ENCODE measurements at places on chromosomes 2 and 18.
A peak's percentile ranks its signal among the peaks of the same experiment; 100 is the strongest.

DNA sequence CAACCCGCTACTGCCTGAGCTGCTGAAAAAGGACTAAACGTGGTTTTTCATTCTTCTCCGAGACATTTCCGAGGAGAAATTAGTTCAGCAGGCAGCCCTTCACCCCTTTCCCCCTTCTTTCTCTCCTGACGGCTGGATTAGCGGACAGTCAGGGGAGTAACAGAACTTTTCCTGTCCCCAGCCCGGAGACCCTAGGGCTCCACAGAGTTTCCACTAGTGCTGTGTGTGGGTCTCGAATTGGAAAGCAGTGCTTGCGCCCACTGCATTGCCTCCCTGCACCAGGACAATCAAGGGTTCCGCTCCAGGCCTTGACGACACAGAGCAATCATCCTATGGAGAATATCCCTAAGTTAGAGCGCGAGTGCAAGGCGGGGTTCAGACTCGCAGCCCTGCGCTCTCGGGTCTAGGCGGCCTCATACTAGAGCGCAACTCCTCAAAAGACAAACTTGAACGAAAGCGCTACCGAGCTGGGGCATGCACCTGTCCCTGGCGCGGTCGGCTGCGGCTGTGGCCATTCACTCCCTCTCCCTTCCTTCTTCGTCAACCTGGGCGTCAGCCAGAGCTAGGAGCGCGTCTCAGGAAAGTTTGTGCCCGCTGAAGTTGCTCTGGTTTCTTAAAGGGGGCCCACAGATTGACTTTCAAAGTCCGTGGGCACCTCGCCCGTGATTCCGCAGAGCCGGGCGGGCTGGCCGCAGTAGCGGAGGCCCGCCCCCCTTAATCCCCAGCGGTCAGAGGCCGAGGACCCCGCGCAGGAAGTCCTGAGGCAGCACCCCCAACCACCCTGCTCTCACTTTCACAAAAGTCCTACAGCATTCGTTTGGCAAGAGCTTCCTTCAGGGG, 801 bp downstream of the OSR1 start:
- no peak for DNase-seq

DNA sequence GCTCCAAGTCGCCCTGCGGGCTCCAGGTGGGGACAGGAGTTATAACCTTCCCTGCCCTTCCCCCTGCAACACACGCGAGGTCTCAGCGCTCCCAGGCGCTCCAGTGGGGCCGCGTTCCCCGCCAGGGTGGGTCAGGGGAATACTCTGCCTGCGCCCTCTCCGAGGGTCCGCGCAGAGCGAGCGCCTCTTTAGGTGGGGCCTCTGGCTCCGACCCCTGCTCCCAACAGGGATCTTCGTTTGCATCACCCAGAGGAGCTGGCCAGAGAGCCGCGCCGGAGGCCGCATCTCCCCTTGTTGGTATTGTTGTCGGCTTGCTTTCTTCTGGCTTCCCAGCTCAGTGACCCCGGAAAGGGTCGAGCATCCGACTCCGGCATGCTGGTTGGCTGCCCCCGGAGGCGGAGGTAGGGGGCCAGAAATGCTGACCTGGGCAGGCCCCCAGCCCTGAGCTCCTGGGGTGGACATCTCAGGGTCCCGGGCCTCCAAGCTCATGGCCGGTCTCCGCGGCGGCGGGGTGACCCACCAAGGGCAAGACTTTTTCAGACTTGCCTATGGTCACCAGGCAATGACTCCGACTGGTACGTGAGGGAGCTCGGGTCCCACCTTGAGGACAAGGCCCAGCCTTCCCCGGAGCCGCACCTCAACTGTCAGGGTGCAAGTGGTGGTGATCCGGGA, 11.2 kb upstream of the EN1 start:
- DNase-seq = no peak

DNA sequence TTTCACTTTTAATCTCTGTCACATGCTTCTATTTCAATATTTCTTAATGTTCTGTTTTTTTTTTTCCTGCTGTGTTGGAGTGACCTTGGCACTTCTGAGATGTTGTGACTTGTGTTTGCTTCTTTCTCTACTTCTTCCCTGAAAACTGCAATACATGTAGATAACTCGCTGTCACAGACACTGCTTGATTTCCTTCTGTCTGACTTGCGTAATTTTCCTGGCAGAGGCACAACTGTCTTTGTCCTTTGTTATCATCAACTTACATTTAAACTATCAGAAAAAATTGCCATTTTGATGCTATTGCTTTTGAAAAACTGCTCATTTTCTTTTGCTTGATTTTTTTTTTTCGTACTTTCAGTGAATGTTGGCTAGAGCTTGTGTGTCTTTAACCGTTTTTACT, 69.0 kb downstream of the BABAM2 start:
- DNase-seq = no peak

GRCh38 chr2:20008703-20009102, 3.8 kb downstream of the MATN3 start:
- DNase-seq = peak; percentile 36

DNA sequence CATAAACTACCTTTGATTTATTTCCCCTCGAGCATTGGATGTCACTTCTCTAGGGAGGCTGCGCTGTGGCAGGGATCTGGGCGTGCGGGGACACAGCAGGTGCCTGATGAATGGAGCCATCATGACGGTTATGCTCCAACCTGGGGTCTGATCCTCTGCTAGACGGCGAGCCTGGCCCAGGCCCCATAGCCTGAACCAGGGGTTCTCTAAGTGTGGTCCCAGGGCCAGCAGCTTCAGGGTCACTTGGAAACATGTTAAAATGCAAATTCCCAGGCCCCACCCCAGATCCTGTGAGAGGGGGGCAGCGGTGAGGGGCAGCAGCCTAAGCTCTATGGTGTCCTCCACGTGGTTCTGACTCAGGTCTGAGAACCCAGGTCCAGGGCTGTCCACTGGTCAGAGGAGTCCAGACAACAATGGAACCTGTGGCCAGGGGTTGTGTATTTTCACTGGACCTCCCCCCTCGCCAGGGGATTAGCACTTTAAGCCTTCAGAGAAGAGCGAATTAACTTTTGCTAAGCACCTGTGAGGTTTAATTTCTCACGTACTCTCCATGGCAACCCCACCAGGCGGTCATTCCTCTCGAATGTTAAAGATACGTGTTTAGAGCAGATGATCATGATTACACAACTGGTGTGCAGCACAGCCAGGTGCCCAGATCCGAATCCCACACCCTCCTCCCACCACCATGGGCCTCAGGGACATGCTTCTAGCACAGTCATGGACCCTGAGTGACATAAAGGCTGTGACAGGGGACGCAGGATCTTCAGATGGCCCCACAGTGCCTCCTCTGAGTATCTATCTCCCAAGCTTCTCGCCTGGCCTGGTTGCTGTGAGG, 1.6 kb upstream of the ARHGEF4 start:
- no peak for DNase-seq

DNA sequence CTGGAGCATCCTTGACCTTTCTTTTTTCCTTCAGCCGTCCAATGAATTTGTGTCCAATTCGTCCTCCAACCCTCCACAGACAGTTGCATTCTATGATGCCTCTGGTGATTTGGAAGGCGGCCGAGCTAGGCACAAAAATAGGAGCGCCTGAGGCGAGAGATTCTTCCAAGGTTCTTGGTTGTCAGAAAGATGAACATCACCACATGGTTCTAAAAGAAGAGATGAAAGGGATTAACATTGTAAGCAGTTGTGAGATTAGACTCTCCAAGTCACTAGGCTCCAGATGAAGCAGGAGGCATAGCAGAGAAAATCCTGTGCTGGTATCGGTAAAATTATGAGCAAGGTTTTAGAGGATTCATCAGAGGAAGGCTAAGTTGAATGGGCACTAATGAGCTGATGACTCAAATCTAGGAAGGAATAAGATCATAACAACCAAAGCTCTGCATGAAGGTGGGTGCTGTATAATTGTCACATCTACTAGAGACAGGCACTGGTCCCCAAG, 75.4 kb upstream of the MAP4K3 start:
- no peak for DNase-seq

GRCh38 chr18:59231877-59232276, 11.9 kb downstream of the GRP start:
- DNase-seq = no peak

- no peak for DNase-seq
These were observed 49.4 kb downstream of the PID1 start for GRCh38 chr2:229221641-229222040.

- no peak for DNase-seq
These were observed 1142.3 kb upstream of the FANCL start for GRCh38 chr2:59383473-59383872.

GRCh38 chr18:9765501-9765900, 57.4 kb downstream of the RAB31 start:
- no peak for DNase-seq

DNA sequence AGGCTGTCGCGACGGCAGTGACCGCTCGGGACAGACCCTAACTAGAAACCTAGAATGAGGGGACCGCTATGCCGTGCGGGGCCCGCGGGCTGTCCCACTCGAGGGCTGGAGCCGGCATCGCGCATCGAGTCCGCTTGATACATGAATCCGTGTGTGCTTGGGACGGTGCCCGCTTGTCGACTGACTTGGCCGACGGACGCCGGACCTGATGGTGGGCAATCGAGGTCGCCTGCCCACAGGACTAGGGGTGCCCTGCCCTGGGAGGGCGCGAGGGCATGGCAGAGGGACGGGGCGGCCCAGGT, 749 bp upstream of the PTMA start:
- no peak for DNase-seq

DNA sequence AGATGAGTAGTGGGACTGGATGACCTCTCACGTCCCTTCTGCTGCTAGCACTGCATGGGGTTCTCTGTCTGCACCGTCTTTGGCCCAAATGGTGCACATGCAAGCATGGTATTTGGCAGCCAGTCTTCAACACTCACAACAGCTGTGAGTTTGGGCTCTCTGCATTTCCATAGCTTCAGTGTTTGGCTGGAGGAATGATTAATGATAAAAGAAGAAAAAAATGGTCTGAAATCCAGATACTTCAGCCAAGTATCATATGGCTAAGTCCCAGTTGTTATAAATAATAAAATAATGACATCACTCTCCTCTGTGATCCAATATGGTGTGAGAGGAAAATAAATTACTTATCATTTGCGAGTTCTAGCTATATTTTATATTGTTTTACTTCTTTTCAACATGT, 173.3 kb downstream of the DCDC2C start:
- DNase-seq = no peak

GRCh38 chr2:151777487-151777886, 43.2 kb upstream of the NEB start:
- DNase-seq = no peak

DNA sequence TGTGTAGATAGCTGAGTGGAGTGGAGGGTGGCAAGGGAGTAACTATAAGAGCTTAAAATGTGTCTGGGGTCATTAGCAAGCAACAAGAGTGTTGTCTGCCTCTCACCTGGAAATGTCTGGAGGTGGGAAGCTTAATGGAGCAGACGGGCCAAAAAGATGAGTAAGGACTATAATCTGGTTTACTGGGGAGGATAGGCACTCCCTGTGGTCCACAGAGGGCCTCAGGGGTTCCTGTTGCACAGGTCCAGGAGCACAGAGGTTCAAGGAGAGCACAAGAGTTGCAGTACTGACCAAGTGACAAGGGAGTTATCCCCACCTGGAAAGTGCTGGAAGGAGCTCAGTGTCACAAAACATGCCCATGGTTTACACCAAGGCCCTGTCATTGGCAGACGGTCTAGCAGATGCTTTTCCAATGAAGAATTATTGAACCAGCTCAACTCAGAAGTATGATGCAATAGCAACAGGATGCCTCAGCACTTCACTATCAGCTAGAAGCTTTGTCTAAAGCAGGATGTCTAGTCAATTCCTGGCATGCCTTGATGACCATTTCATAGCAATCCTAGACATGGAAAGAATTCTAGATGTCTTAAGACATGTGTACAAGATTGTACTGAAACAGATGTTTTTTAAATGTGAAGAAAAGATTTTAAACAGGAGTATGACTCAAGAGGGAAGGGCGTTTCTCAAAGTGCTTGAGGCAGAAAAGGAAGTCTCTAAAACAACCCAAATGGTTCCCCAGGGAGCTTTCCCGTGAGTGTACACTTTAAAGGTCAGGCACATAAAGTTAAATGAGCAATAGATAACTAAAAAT, 62.9 kb upstream of the SERPINE2 start:
- no peak for DNase-seq

DNA sequence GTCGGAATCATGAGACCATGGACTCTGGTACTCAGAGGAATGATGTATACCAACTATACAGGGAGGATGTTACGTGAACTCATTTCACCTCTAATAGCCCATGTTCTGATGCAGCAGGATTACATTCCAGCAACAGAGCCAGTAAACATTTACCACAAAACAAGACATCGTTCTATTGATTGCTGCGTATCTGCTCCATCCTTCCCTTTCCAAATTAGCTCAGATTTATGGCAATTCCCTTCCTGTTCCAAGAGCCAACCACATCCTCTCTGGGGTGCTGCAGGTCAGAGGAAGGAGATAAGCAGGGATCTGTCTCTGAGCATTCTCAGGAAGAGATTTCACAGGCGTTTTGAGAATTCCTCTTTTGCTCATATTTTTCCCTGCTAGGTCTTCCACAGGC, 98.3 kb downstream of the KLF7 start:
- DNase-seq = no peak

- DNase-seq = no peak
These were observed 69.8 kb upstream of the CDKL4 start for GRCh38 chr2:39313575-39313974.

- no peak for DNase-seq
These were observed 18.1 kb upstream of the SPP2 start for GRCh38 chr2:234032279-234032856.

GRCh38 chr18:35029103-35029502, 12.1 kb upstream of the MAPRE2 start:
- DNase-seq = no peak

- DNase-seq = no peak
These were observed 39.1 kb downstream of the FBXO11 start for GRCh38 chr2:47867205-47867604.

DNA sequence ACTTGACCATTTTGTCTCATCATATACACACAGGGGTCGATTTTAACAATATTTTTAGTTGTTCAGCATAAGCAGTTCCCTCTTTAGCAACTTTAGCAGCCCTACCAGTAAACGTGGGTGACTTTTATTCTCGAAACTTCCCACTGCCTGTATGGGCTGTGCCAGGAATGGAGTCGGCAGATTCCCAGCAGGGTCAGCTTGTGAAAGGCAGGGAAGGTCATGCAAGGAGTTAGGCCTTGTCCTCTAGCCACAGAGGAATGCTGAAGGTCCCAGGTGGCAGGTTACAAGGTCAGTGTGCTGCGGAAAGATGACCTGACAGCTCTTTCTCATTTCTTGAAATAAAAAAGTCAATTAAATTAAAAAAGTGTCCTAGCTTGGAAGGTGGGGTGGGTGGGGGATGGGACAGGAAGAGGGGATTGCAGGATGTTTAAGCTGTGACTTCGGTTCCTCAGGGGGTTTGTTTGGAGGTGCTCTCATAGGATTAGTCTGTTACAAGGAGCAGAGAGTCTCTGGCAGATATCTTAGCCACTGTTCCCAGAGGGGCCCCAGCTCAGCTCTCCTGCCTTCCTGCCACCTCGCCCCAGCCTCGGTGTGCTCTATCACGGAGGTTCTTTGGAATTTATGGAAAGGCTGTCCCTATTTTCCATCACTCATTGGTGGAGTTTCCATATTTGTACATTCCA, 21.4 kb downstream of the DRC1 start:
- no peak for DNase-seq

DNA sequence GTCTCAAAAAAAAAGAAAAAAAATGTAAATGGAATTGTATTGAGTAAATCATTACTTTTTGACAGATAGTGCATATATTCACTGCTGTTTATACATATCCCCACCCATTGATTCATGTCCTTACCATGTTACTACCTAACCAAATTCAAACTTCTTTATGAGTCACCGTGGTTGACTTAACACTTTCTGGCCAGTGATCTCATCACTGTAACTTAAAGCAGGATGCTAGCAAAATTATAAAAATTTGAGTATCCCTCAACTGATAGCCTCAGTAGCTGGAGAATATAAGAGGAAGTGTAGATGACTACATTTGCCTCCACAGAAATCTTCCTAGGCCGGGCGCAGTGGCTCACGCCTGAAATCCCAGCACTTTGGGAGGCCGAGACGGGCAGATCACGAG, 13.4 kb downstream of the CNOT9 start:
- DNase-seq = no peak
